ENCODE measurements at places on chromosomes 1 and 21. TPM values are rescaled to one million over a fixed set of nuclear protein-coding genes. Genes with fewer than 3 reads are reported as not detected.

DNA sequence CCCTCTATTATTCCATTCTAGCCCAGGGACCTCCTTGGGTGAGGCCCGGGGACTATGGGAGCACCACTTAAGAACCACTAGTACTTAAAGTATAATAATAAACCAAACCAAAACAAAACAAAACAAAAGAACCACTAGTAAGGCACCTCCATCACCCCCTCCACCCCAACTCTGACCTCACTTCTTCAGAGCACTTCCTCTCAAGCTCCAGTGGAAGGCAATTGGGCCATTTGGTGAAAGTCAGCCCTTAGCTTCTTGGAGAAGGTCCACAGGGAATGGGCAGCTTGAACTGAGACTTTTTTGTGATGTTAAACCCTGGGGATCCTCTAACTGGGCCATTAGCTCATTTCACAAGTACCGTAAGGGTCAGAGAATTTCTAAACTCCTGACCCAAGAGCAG, 237.3 kb downstream of the RHOU start:
- peaks cover 3% of the 10 kb centered on the region for H3K4me1 ChIP-seq
- no peak overlapping the region for H3K4me3 ChIP-seq
- no peaks in the 10 kb centered on the region for H3K27me3 ChIP-seq
- H3K36me3 ChIP-seq, result no peaks in the 10 kb centered on the region
- no peak for DNase-seq
- no peak overlapping the region for H3K27ac ChIP-seq

- no peaks in the 10 kb centered on the region for H3K4me1 ChIP-seq
- no peaks in the 10 kb centered on the region for H3K27me3 ChIP-seq
- H3K27ac ChIP-seq, result no peak overlapping the region
- no peaks in the 10 kb centered on the region for H3K36me3 ChIP-seq
These were observed 201.6 kb downstream of the RWDD3 start for GRCh38 chr1:95435611-95436010.

GRCh38 chr1:219401724-219402625, 210.9 kb downstream of the ZC3H11B start:
- H3K36me3 ChIP-seq, result no peaks in the 10 kb centered on the region
- no peak overlapping the region for H3K27ac ChIP-seq
- no peak overlapping the region for H3K4me3 ChIP-seq
- no peak for DNase-seq
- H3K27me3 ChIP-seq, result no peaks in the 10 kb centered on the region

GRCh38 chr1:173301507-173301906, 94.4 kb upstream of the TNFSF4 start:
- H3K4me3 ChIP-seq, result no peak overlapping the region
- no peak for DNase-seq
- H3K27ac ChIP-seq, result no peak overlapping the region
- peaks cover 2% of the 10 kb centered on the region for H3K27me3 ChIP-seq

DNA sequence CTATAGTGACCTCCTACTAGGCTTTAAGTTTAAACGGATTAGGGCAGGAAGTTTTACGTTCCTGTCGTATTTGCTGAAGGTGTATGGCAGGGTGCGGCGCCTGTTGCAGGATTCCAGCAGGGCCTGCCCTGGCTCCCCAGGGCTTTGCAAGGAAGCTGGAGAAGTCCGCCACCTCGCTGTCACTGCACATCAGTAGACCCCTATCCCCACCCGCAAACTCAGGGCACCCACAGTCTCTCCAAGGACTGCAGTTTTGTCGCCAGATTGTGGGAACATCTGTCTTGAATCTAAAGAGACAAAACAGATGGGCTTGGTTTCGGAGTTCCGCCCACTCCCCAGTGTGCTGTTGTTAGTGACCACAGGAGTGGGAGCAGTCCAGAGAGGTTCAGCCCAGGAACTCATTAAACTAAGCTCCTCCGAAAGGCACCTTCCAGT, 110.8 kb downstream of the CDC7 start:
- H3K36me3 ChIP-seq, result no peaks in the 10 kb centered on the region
- no peak for DNase-seq
- H3K4me3 ChIP-seq, result no peak overlapping the region
- H3K27ac ChIP-seq, result no peak overlapping the region
- peaks cover 3% of the 10 kb centered on the region for H3K4me1 ChIP-seq

GRCh38 chr1:60813071-60813470, 269.3 kb upstream of the NFIA start:
- DNase-seq, result no peak
- no peak overlapping the region for H3K4me3 ChIP-seq
- H3K4me1 ChIP-seq, result no peaks in the 10 kb centered on the region
- no peaks in the 10 kb centered on the region for H3K27me3 ChIP-seq
- H3K27ac ChIP-seq, result no peak overlapping the region

GRCh38 chr1:51989582-51990477, 670 bp downstream of the RAB3B start:
- no peaks in the 10 kb centered on the region for H3K36me3 ChIP-seq
- peaks cover 42% of the 10 kb centered on the region for H3K27me3 ChIP-seq
- no peak for DNase-seq
- no peak overlapping the region for H3K27ac ChIP-seq
- H3K4me3 ChIP-seq, result no peak overlapping the region
- H3K4me1 ChIP-seq, result peaks cover 7% of the 10 kb centered on the region

The ZBTB18 gene
- total RNA-seq, result 19.6 TPM

The RNF11 gene
- total RNA-seq, result 23.4 TPM

The ABCA4 gene
- total RNA-seq, result not detected

The CD1B gene
- not detected for total RNA-seq

The ZMYND12 gene
- total RNA-seq, result 0.69 TPM

The RASSF5 gene
- total RNA-seq, result 185 TPM
